ENCODE measurements at places on chromosomes 3 and 15. TPM values are rescaled to one million over a fixed set of nuclear protein-coding genes. Genes with fewer than 3 reads are reported as not detected.

Gene DLL4
- total RNA-seq = 2.0 TPM

Gene GNB5
- 15.8 TPM for total RNA-seq

DNA sequence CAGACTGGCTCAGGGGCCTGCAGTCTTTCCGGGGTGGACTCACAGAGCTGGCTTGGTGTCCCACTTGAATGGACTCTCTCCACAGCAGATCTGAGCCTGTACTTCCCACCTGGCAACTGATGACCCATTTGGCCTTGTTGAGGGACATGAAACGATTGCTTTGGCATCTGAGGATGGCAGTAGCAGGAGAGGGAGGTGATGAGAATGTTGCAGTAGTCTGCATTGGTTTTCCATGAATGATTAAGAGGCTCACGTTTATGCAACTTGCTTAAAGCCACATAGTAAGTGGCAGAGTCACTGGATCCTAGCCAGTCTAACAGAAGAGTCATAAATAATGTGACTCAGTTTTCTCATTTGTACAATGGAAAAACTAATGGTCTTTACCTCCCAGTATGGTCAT lies 21.9 kb downstream of the IL20RB start:
- no peak for DNase-seq

- DNase-seq = no peak
These were observed 61.5 kb upstream of the FGD5 start for GRCh38 chr3:14757153-14757700.

- DNase-seq = no peak
These were observed 155.6 kb upstream of the GOLIM4 start for GRCh38 chr3:168251371-168251770.

GRCh38 chr3:16906682-16907081 lies 21.9 kb downstream of the PLCL2 start:
- DNase-seq = no peak

DNA sequence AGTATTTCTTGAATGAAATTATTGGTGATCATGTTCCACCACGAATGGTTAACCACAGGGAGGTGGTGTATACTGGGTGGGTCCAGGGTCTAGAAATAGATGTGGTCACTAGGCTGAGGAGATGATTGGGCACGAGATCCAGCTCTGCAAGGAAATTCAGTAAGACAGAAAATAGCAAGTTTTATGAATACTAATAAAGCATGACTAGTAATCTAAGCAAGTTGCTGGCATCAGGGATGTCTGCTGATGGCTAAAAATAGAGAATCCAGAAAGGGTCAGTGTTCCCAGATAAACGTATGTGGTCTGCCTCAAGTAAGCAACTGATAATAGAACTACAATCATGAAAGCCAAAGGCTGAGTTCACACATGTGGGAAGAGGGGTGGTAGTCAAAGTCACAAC lies 108.3 kb upstream of the FRMD4B start:
- DNase-seq = no peak

GRCh38 chr15:54277834-54278233 lies 299.6 kb downstream of the UNC13C start:
- no peak for DNase-seq

- no peak for DNase-seq
These were observed 227.7 kb upstream of the PEX5L start for GRCh38 chr3:180264479-180264878.

DNA sequence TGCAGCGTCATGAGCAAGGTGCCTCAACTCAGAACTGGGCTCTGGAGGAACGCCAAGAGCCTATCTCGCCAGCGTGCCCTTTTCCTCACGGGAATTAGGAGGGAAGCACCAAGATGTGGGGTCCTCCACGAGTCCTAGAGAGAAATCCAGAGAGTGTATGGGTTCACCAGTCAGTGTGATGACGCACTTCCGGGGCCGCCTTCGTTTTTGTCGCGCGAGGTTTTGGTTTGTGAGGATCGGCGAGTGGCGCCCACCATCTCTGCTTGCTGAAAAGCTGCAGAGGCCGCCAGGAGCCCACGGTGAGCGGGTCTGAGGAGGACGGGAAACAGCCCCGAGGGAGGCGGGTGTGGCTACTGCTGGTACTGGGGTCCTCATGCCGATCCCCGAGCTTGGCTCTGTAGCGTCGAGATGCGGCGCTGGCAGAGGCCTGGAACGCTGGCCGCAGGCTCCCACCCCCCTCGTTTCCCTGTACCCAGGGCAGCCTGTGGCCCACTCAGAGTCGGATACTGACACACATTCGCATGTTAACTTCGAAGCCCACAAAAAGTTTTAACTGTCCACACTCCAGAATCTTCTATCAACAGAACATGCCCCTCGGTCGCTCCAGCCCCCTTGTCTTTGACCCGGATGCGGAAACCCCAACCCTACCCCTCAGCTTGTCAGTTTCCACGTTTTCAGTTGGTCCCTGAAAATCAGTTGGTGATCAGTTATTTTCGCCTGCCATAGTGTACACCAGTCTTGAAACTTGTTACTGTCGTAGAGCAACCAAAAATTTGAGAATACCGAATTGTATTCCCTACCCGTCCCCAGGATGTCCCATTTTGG lies 30.4 kb downstream of the ZNF662 start:
- DNase-seq = no peak
